ENCODE measurements at places on chromosomes 2 and 18.

DNA sequence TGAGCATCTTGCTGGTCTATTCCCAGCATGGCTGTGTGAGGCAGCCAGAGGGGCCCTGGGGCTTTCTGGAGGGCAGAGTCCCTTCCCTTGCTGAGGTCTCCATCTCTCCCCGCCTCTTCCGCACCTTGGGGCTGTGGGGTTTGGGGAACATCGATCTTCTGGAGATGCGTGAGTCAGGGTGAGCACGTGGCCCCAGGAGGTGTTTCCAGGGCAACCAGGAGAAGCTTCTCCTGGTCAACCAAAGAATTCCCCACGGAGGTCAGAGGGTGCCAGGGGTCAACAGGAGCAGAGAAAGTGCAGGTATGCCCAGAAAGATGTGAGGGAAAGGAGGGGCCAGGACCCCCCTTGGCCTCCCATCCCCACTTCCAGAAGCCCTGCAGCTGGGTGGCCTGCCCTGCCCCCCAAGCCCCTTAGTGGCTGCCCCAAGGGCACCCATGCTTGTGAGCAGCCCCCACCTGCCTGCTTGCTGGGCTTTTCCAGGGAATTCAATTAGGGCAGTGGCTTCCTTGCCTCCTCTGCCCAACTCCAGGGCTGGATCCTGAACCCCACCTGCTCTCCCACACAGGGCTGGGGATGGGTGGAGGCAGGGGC lies 2.8 kb upstream of the PROM2 start:
- DNase-seq: no peak

DNA sequence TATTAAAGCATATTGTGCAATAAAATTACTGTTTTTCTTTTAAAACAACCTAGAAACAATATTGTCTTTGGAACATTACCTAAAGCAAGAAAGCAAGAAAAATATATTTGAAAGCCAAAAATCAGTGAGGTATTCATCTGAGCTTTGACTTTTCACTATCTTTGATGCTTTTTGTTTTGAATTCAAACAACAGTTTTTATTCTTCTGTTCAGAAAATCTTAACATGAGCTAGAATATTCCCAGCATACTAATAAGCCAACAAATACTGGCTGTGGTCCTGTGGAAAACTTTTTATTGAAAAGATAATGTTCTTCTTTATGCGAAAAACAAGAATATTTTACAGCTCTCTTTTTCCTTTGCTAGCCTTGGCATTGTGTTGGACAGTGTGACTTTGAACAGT lies 19.8 kb downstream of the FAM171B start:
- DNase-seq: no peak

- DNase-seq: no peak
Measured at GRCh38 chr2:191917430-191917881, 70.6 kb upstream of the CAVIN2 start.

GRCh38 chr2:156765450-156765849 lies 329.3 kb downstream of the GPD2 start:
- DNase-seq: no peak

DNA sequence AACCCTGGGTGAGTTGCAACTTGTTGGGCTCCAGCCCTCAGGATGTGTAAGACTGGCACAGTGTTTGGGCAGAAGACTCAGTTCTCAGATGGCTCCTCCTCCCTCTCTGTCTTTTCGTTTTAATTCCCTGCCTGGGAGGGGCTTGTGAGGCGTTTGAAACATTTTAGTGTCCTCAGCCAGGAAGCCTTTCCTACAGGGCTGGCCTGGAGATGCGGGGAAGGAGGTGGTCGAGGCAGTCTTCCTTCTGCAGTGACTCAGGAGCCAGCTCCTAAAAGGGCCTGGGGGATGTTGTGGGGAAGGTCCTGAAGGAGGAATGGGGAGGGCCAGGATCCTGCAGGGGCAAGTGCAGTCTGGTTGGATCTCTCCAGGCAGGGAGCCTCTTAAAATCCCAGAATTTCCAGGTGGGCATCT lies 22.1 kb upstream of the IGFBP5 start:
- DNase-seq: no peak

Data from NCI-H1048 (cell line).